ENCODE measurements at places on chromosomes 6 and 20.

GRCh38 chr20:922781-923180 lies 6.6 kb upstream of the ANGPT4 start:
- DNase-seq: no peak

GRCh38 chr20:62815066-62815991 lies 1.5 kb upstream of the COL9A3 start:
- DNase-seq: no peak

GRCh38 chr6:24951811-24952299 lies 16.1 kb upstream of the RIPOR2 start:
- DNase-seq: peak; percentile 68

- no peak for DNase-seq
Measured at GRCh38 chr6:4398791-4399190, 263.4 kb upstream of the ECI2 start.

GRCh38 chr20:14919501-14920081 lies 582.2 kb upstream of the FLRT3 start:
- DNase-seq: no peak

DNA sequence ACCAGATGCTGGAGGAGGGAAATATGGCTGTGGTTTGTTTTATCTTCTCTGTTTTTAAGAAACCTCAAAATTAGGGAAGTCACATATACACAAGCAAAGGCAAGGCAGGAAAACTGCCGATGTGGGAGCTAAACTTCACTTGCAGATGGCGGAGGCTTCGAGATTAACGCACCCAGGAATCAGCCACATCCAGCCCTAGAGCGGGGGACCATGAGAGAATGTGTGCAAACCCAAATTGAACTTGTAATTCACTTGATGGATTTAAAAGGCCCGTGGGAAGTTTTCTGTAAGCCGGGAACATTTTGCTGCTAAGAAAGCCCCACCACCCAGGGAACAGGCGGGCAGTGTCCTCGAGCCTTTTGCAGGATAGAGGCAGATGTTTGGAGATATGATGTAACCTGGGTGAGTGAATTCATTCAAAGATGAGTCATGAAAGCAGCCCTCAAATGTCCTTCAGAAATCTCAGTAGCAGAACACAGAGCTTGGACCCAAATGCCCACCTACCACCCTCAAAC lies 39.9 kb downstream of the PREX1 start:
- peak; percentile 46 for DNase-seq

- no peak for DNase-seq
Measured at GRCh38 chr6:16236009-16236501, 2.3 kb upstream of the GMPR start.

GRCh38 chr20:54111460-54111859 lies 41.1 kb upstream of the BCAS1 start:
- no peak for DNase-seq

DNA sequence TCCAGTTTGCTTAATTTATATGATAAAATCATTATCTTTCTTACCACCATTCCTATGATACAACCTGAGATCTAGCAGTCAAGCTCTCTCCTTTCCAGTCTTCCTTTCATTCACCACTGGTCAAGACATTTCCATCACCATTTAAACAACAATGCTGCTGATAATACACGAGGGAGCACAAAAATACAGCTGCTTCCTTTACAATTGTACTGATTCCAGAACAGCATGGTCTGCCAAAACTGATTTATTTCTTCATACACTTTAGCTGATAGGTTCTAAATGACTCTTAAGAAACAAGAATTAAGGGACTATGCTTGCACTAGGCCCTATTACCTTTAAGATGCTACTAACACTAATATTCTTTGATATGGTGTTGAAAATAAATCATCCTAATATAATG lies 65.0 kb downstream of the EPM2A start:
- no peak for DNase-seq

- no peak for DNase-seq
Measured at GRCh38 chr20:57461726-57462125, 63.2 kb downstream of the CTCFL start.

- DNase-seq: no peak
Measured at GRCh38 chr6:3235486-3235885, 8.0 kb upstream of the TUBB2B start.

Data from KG1 (cell line).